H9 (cell line): ENCODE measurements at places on chromosomes 3 and 15.

GRCh38 chr3:123773681-123774431 is 110.3 kb downstream of the MYLK start:
- DNase-seq: no peak

GRCh38 chr3:111763001-111763471 is 96.0 kb upstream of the PHLDB2 start:
- DNase-seq: no peak

GRCh38 chr3:102361101-102361500 is 73.7 kb upstream of the ZPLD1 start:
- no peak for DNase-seq

DNA sequence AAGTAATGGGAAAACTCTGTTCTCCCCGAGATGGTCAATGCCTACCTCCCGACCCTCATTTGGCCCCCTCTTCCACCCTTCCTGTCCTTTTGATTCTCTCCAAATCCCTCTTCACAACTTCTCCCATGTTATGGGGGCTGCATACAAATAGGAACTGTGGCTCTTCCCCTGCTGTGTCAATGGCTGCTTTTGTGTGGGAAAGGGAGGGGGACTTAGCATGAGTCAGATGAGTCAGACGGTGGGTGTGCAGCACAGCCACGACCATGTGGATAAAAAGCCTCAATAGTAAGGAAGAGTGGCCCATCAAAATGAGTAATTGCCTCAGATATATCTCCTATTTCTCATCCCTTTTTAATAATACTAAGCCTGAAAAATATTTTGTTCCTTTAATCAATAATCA is 31.9 kb downstream of the SPATA16 start:
- DNase-seq: no peak

- DNase-seq: no peak
Measured at GRCh38 chr15:90881978-90882721, 2.2 kb upstream of the FES start.

DNA sequence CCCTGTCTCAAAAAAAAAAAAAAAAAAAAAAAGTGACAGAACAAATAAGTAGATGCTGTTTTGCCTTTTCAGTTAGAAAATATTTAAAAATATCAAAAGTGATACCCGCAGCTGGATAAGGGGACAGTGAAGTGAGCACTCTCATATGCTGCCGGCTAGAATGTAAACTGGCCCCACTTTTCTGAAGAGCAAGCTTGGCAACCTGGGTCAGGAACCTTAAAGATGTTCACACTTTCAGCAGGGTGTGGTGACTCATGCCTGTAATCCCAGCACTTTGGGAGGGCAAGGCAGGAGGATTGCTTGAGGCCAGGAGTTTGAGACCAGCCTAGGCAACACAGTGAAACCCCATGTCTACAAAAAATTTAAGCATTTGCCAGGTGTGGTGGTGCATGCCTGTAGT is 17.4 kb downstream of the FSD2 start:
- no peak for DNase-seq

- peak; percentile 69 for DNase-seq
Measured at GRCh38 chr3:194129581-194130133, 6.3 kb upstream of the HES1 start.

- no peak for DNase-seq
Measured at GRCh38 chr3:170553788-170554757, 31.8 kb downstream of the SLC7A14 start.

DNA sequence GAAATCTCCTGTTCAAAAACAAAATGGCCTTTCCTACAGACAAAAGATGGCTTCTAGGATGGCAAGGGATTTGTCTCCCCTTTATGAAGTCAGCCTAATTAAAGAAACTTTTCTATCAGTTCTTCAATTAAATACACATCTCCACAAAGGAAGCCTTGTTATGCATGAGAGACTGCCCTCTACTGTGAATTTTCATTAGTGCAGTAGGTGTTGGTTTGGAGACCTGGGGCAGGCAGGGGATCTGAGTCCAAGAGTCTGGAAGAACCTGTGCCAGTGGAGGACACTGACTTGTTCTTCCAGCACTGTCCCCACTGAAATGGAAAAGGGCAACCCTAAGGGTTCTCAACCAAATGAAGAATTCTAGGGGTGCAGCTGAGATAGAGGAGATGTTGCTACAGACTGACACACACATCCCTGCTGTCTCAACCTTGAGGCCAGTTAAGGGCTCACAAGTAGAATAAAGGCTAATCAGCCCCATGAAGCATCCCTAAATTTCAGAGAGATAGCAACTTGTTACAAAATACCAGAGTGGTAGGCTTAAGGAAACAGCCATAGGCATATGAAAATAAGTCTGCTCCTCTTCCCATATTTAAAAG is 174.0 kb upstream of the PRICKLE2 start:
- DNase-seq: peak; percentile 48

GRCh38 chr3:158731938-158732855 is at the start of gene RARRES1:
Gene RARRES1, minus strand, starts transcription at chr3:158732457. Its CDS starts 42 bp downstream, at chr3:158732415.
- peak; percentile 55 for DNase-seq

DNA sequence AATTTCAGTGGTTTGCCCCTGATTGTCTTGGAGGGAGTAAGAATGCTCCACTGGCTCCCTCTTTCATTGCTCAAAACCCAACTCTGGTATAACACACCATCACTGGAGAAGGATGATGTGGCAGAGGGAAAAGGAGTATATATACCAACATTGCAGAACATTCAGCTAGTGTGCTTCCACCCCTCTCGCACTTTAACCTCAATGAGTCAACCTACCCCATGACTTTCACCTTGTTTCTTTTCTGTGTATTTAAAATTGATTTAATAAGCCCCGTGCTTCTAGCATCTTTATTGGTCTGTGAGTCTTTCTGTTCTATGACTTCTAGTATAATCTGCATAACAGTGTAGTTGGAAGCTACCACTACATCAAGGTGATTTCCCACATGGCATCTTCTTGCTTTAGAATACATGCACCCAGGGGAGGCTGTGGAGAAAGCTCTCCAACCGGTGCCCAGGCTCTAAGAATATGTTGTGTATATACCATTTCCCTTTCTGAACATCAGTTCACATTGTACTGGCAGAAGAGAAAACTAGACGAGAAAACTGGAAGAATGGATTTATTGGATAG is 595.1 kb upstream of the TGFBR2 start:
- no peak for DNase-seq

- DNase-seq: no peak
Measured at GRCh38 chr3:185928496-185928895, 9.3 kb downstream of the TRA2B start.

DNA sequence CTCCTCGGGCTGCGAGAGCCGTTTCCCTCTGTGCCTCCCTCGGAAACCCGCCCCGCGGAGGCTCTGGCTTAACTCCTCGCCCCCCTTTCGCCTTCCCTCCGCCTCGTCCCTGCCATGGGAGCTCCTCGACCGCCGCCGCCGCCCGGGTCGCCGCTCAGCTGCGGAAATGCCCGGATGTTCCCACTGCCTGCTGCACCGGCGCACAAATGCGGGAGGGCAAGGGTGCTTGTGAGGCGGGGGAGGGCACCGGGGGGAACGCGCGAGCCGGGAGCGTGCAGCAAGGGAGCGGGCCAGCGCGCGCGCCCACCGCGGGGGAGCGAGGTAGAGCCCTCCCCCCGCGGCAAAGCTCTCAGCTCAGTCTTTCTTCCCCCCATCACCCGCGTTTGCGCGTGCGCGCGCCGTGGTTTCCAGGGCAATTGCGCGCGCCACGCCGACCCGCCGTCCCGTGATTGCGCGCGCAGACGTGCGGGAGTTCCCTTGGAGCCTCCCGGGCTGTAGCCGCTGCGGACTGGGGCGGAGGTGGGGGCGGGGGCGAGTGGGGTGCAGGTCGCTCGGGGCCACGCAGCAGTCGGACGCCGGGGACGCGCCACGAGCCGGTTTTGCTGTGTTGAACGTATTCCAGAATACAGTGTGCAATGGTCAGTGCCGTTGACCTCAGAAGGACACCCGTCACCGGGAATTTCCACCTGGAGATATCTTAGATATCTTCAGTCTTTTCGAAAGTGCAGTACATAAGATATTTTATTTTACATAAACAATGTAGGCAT is at the start of gene DMXL2:
Gene DMXL2 (minus strand): TSS at position 168 of the 767 bp plus-strand sequence. CDS start 226 bp downstream, outside the sequence.
- DNase-seq: peak; percentile 92

DNA sequence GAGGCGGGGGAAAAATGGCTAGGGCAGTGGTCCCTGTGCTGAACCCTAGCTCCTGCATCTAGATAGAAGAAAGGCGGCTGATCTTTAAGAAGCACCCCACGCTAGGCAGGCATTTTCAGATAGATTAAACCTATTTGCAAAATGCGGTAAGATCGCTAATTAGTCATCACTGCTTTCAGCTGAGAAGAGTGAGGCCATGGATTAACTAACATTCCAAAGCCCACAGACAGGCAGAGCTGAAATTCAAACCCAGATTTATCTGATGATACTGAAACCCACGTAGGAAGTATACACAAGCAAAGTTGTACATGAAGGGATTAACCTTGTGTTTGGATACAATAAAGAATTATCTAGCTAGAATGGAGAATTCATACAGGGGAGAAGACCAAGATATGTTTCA is 4.8 kb downstream of the ADPGK start:
- no peak for DNase-seq

DNA sequence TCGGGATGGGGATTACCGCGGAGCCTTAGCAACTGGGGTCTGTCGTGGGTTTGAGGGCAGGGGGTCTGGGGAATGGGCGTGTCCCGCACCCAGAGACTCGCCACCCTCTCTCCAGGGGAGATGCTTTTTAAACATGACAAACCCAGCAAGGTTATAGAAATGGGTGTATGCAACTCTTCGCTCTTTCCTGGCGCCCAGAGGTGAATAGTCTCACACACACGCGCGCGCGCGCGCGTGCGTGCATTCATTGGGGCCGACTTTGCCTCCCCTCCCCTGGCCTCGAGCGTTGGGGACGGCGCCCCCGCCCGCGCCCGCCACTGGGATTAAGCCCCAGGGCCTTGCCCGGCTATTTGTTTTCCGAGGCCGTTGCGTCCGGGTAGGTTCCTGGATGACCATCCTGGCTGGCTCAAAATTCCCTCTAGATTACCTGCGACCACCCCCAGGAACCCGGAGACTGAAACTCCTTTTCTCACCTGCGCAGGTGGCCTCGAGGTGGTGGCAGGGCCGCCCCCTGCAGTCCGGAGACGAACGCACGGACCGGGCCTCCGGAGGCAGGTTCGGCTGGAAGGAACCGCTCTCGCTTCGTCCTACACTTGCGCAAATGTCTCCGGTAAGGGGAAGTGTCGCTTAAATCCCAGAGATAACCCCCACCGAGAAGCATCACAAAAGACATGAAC is 777 bp downstream of the GPR160 start:
- peak; percentile 77 for DNase-seq

- DNase-seq: no peak
Measured at GRCh38 chr15:52052066-52052935, 33.3 kb downstream of the MAPK6 start.

GRCh38 chr3:107239703-107240102 is 137.5 kb upstream of the CCDC54 start:
- DNase-seq: no peak

- DNase-seq: peak; percentile 64
Measured at GRCh38 chr3:58588030-58588614, 10.9 kb upstream of the FAM107A start.

- DNase-seq: no peak
Measured at GRCh38 chr3:30666572-30667279, 60.3 kb downstream of the TGFBR2 start.

DNA sequence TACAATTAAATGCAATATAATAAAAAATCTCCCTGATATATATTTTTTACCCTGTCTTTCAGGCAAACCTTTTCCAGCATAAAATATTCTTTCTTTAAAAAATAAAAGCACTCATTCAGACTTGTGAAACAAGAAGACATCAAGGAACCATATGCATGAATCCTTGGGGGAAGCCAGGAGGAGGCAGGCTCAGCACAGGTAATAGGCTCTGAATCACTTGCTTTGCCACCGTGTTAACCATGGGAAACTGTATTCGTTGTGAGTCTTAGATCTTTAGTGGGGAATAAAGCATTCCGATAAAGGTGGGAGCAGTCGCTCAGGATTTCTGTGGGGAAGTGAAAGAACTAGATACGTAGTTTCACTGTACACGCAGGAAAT is 42.4 kb downstream of the FBN1 start:
- no peak for DNase-seq

DNA sequence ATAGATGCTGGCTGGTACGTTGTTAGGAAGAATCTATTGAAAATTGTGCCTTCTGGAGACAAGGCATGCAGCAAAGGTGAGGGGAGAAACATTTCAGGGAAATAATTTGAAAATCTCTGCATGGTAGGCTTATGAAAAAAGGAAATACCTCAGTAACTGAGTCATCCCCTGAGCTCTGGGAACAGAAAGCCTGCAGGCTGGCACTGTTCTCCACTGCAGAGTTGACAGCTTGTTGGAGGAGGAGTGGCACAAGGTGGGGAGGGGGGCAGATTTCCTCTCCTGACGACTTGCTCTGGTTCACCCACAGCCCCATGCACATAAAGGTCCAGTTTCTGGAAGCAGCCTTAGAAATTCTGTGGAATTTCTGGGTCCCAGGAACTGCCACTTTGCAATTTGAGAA is 179.4 kb downstream of the ABHD5 start:
- DNase-seq: peak; percentile 33

- DNase-seq: no peak
Measured at GRCh38 chr3:30455840-30456239, 150.6 kb upstream of the TGFBR2 start.

DNA sequence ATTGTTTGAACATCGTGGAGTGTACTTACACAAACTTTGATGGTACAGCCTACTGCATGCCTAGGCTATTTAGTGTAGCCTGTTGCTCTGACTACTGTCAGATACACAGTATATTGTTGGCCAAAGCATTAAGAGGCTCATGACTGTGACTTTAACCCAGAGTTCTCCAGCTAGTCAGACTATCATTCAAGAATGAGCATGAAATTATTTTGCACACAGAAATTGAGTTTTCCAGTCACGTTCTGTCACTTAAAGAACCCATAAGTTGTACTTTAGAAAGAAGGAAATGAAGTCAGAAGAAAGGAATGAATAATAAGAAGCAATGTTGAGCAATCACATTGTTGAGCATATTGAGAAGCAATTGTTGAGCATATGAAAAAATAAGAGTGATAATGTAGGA is 37.6 kb upstream of the SLC22A13 start:
- no peak for DNase-seq

DNA sequence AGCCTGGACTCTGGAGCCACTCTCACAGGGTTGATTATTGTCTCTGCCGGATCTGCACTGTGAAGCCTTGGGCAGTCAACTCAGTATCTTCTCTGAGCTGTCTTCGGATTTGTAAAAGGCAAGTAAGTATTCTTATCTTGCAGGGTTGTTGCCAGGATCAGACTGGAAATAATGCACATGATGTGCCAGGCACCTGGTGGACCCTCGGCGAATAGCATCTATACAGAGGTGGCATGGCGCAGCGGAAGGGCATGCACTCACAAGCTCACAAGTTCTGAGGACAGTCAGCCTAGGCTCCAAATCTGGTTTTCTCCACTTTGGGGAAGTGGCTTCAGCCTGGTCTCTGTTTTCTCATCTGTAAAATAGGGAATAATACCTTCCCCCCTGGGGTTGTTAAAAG is 113.9 kb downstream of the SRGAP3 start:
- DNase-seq: no peak
